ENCODE measurements at places on chromosomes 6 and 20. TPM values are rescaled to one million over a fixed set of nuclear protein-coding genes. Genes with fewer than 3 reads are reported as not detected.

GRCh38 chr6:159615918-159616317 lies 77.1 kb downstream of the SOD2 start:
- no peak for DNase-seq

GRCh38 chr6:42448391-42448790 lies 3.3 kb downstream of the TRERF1 start:
- DNase-seq = no peak

OR2B2 gene
- polyA plus RNA-seq = not detected

GRCh38 chr6:45574885-45575284 lies 197.2 kb upstream of the SUPT3H start:
- no peak for DNase-seq

LCA5 gene
- polyA plus RNA-seq = 2.0 TPM

DNA sequence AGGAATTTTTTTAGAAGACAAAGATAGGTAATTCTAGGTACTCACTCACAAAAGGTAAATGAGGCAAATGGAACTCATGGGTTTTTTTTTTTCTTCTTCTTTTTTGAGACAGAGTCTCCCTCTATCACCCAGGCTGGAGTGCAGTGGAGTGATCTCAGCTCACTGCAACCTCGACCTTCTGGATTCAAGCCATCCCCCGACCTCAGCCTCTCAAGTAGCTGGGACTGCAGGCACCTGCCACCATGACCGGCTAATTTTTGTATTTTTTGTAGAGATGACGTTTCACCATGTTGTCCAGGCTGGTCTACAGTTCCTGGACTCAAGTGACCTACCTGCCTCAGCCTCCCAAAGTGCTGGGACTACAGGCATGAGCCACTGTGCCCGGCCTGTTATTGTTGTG lies 126.1 kb downstream of the LRRC1 start:
- no peak for DNase-seq

DNA sequence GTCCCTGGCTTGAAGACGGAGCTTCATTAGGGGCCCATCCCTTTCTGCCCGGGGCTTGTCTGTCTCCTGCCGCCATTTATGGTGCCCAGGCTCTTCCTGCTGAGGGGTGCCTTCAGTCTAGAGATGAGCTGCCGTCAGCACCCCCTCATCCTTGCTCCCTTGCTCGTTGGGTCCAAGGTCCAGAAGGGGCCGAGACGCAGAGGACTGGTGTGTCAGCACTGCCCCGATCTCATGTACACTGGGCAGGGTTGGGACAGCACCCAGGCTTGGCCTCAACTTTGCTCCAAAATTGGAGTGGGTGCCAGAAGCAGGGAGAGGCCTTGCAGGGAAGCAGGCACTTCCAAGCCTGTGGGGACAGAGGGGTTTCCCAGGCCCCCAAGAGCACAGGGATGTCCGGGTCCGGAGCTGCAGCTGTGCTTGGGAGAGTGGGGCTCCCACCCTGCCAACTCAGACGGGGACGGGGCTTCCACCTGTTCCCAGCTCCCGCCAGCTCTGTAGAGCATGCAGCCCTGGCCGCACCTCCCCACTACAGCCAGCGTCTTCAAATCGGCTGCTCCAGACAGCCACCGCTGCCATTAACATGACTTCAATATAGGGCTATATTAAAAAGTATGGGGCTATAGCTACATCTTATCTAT lies 488.8 kb downstream of the TENT5A start:
- no peak for DNase-seq

DNA sequence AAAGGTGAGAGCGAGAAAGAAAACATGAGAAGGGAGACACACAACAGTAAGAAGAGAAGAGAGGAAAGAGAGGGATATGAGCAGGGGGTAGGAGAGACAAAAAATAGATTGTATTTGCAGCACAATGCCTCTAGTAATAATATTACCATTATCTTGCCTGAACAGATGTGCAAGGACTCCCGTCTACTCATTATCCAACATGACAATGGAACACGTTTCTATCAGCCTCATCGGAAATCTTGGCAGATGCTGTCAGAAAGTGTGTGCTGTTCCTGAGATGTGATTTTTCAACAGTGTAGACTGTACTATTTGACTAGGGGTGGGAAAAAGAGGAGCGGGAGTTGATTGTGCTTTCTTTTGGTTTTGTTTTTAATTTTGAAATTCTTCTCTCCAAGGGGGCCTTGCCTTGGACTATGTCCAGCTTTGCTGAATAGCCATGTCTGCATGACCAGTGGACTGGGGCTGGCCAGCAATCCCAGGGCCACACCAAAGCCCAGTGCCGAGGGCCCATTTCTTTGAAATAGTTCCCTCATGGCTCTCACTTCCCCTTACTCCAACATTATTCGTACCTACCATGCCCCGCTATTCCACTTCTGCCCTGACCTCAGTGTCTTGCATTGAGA lies 11.3 kb upstream of the TRAM2 start:
- no peak for DNase-seq

BFSP1 gene
- polyA plus RNA-seq = 2.1 TPM

DNA sequence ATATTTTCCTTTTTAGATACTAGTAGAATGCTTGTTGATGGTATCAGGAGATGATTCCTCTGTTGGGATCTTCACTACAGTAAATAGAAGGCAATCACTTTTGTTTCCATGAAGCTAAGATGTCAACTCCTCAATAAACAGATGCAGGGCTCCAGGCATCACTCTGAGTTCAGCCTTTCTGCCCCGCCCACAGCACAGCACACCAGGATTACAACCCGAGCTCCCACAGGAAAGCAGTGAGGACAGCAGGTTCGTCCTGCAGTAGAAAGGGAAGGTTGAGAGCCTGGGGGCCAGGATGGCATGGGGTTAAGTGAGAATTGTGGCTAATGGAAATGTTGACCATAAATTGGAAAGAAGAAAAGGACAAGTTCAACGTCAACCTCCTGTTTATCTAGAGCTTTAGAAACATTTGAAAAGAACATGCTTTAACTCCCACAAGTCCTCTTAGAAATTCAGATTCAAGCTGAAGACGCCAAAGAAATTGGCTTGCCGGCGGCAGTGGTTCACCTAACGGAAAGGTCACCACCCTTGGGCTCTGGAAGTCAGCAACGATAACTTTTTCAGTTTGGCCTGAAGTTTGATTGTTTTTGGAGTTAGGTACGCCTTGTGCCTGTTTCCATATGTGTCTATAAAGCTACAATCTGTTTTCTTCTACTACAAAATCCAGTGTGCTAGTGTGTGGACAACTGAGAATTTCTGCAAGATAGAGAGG lies 144.4 kb upstream of the PDE10A start:
- no peak for DNase-seq

ASIP gene
- polyA plus RNA-seq = 0.84 TPM

PDE10A gene
- polyA plus RNA-seq = 4.8 TPM

DNA sequence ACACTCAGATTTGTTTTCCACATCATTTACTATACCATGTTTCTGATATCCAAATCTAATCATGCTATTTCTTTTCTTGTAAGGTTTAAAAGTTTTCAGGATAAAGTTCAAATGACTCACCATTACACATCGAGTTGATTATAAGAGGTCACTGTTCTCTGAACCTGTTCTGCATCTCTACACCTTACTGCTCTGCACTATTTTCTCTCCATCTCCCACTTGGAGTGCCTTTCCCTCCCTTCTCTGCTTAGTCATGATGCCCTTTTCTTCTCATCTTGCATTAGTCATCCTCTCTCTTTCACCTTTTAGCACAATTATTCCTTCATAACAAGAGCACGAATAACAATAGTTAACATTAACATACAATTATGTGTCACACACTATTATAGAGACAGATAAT lies 37.5 kb upstream of the FUT9 start:
- DNase-seq = no peak

DNA sequence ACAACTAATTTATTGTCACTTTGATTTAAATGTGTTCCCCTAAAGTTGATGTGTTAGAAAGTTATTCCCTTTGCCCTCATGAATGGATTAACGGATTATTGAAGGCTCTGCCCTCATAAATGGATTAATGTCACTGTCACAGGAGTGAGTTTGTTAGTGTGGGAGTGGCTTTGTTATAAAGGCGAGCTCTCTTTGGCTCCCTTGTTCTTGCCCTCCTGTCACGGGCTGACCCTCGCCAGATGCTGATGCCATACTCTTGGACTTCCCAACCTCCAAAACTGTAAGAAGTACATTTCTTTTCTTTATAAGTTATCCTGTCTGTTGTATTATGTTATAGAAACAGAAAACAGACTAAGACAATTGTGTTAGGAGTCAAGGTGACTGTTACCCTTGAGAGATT lies 22.7 kb upstream of the POPDC3 start:
- DNase-seq = no peak

GRCh38 chr6:134740027-134740373 lies 209.9 kb downstream of the ALDH8A1 start:
- no peak for DNase-seq

POPDC3 gene
- polyA plus RNA-seq = not detected

DNA sequence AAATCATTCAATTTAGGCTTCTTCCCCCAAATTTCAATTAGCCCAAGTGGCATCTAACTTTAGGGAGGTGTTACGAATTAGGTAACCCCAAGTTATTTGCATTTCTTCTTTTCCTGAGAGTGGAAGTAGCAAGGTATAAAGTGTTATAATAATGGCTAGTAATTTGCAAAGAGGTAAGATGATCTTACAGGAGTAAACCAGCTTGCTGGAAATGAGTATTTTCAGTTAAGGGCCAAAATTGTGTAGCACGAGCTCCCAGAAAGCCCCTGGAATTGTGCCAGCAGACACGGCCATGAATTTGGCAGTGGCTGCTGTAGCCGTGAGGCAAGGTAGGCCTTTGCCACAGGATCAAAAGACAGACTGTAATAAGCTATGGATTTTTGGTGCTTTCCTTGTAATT lies 38.0 kb downstream of the CITED2 start:
- no peak for DNase-seq

DNA sequence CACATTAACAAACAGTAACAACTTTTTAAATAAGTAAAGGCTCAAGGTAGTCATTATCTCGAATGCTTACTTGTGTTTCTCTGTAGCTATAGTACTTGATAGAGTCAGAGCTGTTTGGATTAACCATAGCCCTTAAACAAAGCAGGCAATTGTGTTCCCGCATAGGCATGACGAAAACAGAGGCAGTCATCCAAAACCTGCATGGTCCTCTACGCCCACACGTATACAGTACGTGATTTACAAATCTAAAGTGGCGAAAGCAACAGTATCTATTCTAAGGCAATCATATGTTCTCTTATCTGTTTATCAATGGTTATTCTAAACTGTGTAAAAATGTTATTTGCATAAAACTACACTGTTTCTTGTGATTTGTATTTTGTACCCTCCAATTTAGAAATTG lies 31.8 kb downstream of the HFE start:
- peak; percentile 75 for DNase-seq

HTR1E gene
- not detected for polyA plus RNA-seq

- no peak for DNase-seq
Measured at GRCh38 chr6:69693762-69694161, 103.0 kb downstream of the LMBRD1 start.

GRCh38 chr6:33613795-33614168 lies 7.3 kb upstream of the ITPR3 start:
- no peak for DNase-seq

- peak; percentile 64 for DNase-seq
Measured at GRCh38 chr6:169163411-169163901, 90.2 kb downstream of the THBS2 start.

NOP56 gene
- polyA plus RNA-seq = 68.8 TPM

DNA sequence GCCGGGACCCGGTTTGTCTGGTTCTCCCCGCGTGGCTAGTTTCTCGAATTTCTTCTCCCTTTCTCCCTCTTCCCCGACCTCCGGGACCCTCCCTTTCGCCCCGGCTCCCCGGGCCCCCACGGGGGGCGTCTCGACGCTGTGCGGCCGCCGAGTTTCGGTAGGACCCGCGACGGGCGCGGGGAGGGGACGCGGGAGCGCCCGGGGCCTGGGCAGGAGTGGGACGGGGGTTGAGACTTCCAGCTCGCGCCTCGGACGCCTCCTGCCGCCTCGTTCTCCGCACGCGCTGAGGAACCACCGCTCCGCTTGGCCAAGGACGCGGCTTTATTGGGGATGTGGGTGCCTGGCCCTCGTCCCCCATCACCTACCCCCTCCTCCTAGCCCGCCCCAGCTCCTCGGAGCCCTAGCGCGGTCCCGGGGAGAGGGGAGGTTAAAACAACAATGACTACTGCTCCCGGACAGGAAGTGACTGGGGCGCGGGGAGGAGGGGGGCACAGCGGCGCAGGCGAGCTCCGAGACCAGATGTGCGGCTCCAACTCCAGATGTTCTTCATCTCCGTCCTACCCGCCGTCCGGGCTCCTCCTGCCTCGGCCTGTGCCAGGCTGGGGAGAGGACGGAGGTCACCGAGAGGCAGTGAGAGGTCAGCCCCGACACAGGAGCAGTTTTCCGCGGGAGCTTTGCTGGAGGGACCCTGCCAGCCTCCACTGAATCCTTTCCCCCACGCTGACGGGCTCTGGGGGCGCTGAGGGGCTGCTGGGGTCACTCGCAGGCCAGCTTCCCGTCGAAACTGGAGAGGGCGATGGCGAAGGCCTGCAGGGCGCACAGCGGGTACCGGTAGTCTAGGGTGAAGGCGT lies 917 bp upstream of the TEAD3 start:
- DNase-seq = peak; percentile 93

- no peak for DNase-seq
Measured at GRCh38 chr6:167118006-167118405, 4.9 kb upstream of the CCR6 start.

DNA sequence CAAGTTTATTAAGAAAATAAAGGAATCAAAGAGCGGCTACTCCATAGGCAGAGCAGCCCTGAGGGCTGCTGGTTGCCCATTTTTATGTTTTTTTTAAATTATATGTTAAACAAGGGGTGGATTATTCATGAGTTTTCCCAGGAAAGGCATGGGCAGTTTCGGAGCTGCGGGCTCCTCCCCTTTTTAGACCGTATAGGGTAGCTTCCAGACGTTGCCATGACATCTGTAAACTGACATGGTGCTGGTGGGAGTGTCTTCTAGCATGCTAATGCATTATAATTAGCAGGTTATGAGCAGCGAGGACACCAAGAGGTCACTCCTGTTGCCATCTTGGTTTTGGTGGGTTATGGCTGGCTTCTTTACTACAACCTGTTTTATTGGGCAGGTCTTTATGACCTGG lies 301.8 kb downstream of the TFAP2C start:
- DNase-seq = no peak

- no peak for DNase-seq
Measured at GRCh38 chr6:74096329-74096728, 400.3 kb downstream of the CD109 start.

DNA sequence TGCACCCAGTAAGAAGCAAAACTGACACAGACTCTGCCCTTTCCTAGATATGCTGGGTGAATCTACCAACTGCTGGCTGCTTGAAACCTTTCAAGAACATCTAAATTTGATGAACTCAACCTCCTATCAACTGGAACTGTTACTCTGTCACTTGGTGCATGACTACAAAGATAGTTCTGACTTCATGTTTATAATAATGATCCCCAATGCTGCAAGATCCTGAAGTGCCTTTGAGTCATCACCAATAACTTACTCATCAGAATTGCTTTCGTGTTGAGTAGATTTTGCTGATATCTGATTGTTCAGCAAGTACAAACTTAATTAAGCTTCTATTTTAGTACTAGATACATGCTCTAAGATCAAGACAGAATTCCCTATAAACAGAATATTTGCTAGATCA lies 100.2 kb upstream of the ARMC2 start:
- DNase-seq = no peak

BPIFB1 gene
- polyA plus RNA-seq = not detected

FILIP1 gene
- 0.80 TPM for polyA plus RNA-seq

RBCK1 gene
- polyA plus RNA-seq = 73.0 TPM

FAXC gene
- polyA plus RNA-seq = 3.3 TPM
